ENCODE measurements at places on chromosomes 5 and 9.

DNA sequence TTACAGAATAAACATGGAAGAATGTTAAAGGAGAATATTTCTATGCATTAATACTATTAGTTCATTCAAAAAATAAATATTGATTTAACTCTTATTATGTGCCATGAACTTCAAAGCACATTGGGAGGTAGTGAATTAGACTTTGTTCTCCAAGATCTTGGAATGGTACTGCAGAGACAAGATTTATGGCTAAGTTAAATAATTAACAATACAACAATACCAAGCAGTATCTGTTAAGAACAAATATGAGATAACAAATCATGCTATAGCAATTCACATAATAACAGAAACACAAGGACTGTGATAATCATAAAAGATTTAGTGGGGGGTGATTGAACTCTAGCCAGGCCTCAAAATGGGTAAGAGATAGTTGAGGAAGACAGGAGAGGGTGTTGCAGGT, 11.6 kb downstream of the NMUR2 start:
- no peak for DNase-seq

GRCh38 chr5:54388409-54388808, 67.1 kb upstream of the HSPB3 start:
- DNase-seq, result no peak

DNA sequence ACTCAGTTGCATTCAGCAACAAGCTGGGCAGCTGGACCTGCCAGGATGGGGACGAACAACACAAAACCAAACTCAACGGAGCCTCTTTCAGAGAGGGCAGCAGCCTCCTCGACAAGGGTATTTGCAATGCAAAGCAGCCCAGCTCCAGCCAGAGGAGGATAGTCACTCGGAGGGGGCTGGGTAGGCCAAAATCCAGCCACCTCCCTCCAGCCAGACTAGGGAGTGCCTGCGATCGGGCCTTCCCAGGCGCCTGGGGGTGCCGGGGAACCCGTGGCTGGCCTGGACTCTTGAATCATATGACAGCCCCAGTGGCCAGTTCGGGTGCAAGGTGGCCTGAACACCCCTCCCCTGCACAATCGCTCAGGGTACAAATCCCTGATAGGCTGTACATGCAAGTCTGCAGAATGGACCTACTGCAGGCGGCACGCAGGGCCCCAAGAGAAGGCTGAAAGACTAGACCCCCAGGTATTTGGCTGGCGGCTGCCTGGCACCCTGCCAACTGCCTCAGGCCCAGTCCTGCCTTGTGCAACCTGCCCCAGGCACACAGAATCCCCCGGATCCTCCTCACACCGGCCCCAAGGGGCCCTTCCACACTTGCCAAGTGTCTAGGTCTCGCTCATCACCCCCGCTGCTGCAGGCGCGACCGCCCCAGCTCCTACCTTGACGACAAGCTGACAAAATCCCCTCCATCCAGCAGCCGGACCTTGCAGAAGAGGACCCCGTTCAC, 1.3 kb downstream of the EEIG1 start:
- DNase-seq, result no peak

- peak; percentile 46 for DNase-seq
Observed at GRCh38 chr5:14251733-14252132, 108.6 kb downstream of the TRIO start.

DNA sequence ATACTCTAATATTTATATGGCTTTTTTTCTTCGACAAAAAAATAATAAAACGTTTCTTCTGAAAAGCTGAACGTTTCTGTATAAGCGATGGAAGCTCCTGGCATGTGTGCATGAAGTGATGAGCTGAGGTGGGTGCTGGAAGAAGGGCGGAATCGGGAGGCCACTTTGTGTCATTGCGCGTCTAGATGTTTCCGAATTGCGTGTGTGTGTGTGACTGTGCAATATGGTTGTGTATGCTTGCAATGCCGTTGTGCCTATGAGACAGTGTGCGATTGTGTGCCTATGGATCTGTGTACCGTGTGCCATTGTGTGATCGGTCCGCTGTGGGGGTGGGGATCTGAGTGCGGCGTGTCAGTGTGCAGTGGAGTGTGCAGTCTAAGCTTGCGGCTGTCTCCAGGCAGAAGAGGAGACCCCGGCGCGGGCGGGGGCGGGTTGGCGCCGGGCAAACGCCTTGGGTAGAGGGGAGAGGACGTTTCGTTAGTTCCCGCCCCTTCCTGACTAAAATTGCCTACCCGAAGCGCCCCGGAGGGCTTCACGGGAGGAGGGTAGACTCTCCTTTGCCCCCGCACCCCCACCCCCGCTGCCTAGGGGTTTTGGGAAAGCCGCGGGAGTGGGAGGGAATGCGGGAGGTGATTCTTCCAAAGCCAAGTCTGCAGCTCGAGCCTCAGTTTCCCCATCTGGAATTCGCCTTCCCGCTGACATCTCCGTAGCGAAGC, 24.2 kb downstream of the PCDHGC5 start:
- DNase-seq, result no peak

- no peak for DNase-seq
Observed at GRCh38 chr9:131111854-131112311, 13.5 kb upstream of the NUP214 start.

DNA sequence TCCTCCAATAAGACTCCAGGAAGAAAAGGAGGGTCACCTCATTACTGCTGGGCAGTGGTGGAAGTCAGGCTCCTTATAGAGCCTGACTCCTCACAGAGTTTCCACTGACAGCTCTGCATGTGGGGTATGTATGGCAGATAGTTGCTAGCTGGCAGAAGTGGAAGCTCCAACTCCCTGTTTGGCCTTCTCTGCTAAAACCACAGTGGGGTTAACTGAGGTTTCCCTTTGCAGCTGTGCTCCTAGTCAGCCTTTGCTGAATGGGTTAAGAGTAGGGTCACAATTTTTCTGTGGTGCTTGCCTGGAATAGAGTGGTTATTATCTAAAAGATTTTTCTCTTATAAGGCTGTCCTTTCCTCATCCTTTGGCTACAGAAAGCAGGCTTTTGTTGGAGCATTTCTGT, 327.5 kb downstream of the FBXL17 start:
- DNase-seq, result no peak

DNA sequence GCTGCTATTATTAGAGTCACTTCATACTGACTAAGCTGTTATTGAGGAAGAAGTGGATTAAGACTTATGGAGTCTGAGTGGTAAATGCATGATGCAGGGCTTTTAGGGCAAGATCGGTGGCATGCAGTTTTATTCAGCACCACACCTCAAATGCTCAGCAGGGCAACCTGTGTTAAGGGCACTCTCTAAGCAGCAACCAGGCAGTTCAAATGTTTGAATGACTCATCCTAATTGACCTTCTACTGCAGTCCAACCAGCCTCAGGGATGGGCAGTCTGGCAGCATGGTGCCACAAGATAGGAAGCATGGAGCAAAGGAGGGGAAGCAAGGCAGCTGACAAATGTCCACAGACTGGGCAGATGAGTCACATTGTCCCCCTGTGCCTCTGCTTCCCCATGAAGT, 80.2 kb upstream of the MIER3 start:
- no peak for DNase-seq

DNA sequence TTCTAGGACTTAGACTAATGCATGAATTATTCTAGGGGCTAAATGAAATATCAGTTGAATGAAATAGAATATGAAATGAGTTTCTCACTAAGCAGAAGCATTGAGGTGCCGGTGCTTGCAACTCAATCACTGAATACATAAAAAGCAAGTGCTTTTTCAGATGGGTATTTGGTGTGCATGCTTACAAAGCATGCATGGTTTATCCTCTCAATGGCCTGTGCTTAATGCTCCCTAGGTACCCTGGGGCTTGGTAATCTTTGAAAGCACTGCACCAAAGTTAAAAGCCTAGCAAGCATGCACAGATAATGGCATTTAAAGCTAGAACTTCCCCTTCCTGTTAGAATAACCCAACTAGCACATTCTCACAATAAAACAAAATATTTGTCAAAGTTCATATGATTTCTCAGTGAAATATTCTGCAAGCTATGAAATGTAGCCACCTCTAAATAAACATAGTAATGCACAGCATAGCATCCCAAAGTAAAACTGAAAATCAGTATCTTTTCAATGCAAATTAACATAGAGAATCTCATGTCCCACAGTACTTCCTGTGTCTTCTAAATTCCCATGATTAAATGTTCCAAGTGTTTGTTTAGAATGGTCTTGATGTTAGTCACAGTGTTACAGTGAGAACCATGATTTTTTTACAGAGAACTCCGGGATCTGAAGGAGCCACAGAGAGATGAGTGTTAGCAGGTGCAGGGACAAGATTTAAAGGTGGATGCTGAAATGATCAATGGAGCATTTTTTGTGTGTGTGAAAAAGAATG, 143.4 kb upstream of the CDH6 start:
- no peak for DNase-seq
